ENCODE measurements at places on chromosomes 3 and 15.

DNA sequence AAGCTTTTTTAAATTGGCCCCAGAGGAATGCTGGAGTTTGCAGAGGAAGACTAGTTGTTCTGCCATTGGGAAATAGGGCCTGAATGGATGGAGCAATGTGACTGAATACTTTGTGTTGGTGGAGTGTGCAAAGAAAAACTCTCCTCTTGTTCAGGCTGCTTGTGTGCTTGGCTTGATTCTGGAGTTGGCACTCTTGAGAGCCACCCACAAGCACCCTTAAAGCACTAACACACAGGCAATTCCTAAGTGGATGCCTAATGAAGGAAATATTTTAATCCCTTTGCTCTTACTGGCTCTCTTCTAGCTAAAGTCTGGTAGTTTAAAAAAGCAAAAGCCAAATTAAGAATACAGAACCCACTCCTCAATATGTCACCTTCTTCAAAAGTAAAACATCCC, 304.4 kb upstream of the C2CD4B start:
- no peaks in the 10 kb centered on the region for H3K36me3 ChIP-seq
- H3K4me3 ChIP-seq = no peak overlapping the region
- no peaks in the 10 kb centered on the region for H3K27me3 ChIP-seq

GRCh38 chr15:93780073-93780472, 451.3 kb upstream of the MCTP2 start:
- no peak for DNase-seq
- no peaks in the 10 kb centered on the region for H3K36me3 ChIP-seq
- H3K27me3 ChIP-seq = no peaks in the 10 kb centered on the region
- H3K4me3 ChIP-seq = no peak overlapping the region

- H3K27ac ChIP-seq = no peak overlapping the region
- no peaks in the 10 kb centered on the region for H3K36me3 ChIP-seq
- DNase-seq = no peak
- H3K4me3 ChIP-seq = no peak overlapping the region
- no peaks in the 10 kb centered on the region for H3K4me1 ChIP-seq
Observed at GRCh38 chr3:62134061-62134496, 239.3 kb downstream of the FEZF2 start.

- H3K27me3 ChIP-seq = no peaks in the 10 kb centered on the region
- no peak overlapping the region for H3K4me3 ChIP-seq
- DNase-seq = no peak
- 0 out of 2 replicates have a peak overlapping the region, but pooled peaks have one; percentile 97 for H3K27ac ChIP-seq
- peaks cover 27% of the 10 kb centered on the region for H3K4me1 ChIP-seq
Observed at GRCh38 chr15:45589256-45589655, 2.1 kb downstream of the BLOC1S6 start.

GRCh38 chr3:186255703-186256331, 106.2 kb downstream of the DGKG start:
- H3K27ac ChIP-seq = no peak overlapping the region
- DNase-seq = no peak
- no peaks in the 10 kb centered on the region for H3K27me3 ChIP-seq
- peaks cover 11% of the 10 kb centered on the region for H3K4me1 ChIP-seq
- no peak overlapping the region for H3K4me3 ChIP-seq

DNA sequence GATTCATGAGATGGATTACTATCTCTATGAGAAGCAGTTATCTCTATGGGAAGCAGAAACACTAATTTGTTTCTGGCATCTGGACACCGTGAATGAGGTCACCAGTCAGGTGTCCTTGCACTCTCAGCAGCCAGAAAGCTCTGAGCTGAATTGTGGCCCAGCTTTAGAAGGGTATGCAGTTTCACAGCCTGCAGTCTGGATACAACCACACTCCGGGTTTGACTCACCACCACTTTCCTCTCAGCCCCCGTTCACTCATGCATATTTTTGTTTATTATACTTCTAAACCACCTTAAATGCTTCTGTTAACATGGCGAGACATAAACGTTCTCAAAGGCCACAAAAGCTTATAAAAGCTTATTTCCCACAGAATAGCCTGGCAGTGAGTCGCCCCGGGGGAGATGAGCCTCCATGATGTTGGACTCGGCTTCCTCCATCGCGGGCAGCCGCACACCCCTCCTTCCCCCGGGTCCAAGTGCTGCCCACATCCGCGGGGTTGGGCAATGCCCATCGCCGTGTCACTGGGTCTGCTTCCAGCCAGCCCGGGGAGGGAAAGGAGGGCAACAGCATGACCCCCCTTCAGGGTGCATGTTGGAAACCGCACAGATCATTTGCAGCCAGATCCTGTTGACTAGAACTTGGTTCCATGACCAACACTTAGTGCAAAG, 16.8 kb upstream of the SLC41A3 start:
- H3K27me3 ChIP-seq = no peaks in the 10 kb centered on the region
- peaks cover 17% of the 10 kb centered on the region for H3K4me1 ChIP-seq
- peak; percentile 75 for DNase-seq
- H3K27ac ChIP-seq = no peak overlapping the region

GRCh38 chr3:106345353-106346027, 476.7 kb upstream of the CBLB start:
- peak overlapping the region; percentile 62 for H3K27ac ChIP-seq
- H3K36me3 ChIP-seq = no peaks in the 10 kb centered on the region
- no peak overlapping the region for H3K4me3 ChIP-seq

GRCh38 chr3:27632431-27633223, 89.5 kb downstream of the EOMES start:
- peak overlapping the region; percentile 59 for H3K4me3 ChIP-seq
- DNase-seq = peak; percentile 41
- peaks cover 39% of the 10 kb centered on the region for H3K4me1 ChIP-seq
- H3K36me3 ChIP-seq = no peaks in the 10 kb centered on the region
- H3K27ac ChIP-seq = peak overlapping the region; percentile 73

DNA sequence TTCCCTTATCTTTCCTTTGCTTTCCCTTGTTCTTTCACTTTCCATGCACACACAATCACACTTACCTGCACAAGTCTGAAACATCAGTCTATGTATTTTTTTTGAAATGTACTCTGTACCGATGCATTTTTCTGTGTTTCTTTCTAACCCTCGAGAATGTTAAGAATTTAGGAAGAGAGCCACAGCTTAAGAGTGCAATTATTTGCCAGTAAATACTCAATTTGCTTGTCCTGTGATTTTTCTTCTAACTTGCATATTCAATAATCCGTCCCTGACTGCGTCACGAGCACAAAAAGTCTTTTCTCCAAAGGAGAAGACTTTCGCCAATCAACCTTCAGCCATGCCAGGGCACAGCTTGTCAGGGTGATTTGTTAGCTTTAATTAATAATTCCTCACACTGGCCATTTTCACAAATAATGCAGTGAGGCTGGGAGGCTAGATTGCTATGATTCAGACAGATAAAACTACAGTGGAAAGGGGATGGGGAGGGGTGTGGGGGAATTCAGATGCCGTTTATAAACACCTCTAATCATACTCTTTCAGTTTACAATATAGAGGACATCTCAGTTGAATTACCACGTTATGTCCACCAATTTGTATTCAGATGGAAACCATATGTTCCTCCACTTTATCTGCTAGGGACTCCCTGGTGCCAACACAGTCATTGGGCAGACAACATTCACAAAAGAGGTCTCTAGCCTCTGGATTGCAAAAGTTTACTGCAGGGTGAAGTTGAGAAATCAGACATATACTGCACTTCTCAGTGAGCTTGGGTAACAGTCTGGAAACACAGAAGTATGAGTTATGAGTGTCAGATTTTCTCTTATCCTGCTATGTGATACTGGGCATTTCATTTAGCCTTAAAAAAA, 388.0 kb downstream of the ZBTB20 start:
- peaks cover 5% of the 10 kb centered on the region for H3K4me1 ChIP-seq
- no peak for DNase-seq
- 0 out of 2 replicates have a peak overlapping the region, but pooled peaks have one; percentile 22 for H3K27ac ChIP-seq
- no peaks in the 10 kb centered on the region for H3K36me3 ChIP-seq
- H3K4me3 ChIP-seq = peak overlapping the region; percentile 33
- no peaks in the 10 kb centered on the region for H3K27me3 ChIP-seq

DNA sequence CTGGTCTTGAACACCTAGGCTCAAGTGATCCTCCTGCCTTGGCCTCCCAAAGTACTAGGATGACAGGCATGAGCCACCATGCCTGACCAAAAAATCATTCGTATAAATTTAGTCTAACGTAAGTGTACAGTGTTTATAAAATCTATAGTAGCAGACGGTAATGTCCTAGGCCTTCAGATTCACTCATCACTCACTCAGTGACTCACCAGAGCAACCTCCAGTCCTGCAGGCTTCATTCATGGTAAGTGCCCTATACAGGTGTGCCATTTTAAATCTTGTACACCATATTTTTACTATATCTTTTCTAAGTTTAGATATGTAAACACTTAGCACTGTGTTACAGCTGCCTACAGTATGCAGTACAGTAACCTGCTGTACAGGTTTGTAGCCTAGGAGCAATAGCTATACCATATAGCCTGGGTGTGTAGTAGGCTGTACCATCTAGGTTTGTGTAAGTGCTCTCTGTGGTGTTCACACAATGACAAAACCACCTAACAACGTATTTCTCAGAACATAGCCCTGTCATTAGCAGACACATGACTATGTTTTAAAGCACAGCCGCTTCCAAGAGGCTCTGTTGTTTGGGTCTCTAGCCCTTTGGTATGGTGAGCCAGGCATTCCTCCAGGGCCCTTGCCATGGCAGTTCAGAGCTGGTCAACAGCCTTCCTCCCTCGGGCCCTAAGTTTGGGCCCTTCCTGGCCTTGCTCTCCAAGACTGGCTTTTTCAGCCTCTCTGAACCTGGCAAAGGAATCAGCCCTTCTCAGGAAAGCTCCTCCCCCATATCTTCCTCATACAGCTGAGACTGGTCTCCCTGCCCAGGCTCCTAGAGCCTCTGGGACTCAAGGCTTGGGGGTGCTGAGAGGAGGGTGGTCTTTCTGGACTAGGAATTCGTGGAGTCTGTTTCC, 1.9 kb upstream of the CCDC9B start:
- H3K4me1 ChIP-seq = peaks cover 70% of the 10 kb centered on the region
- peak overlapping the region; percentile 97 for H3K27ac ChIP-seq
- no peak for DNase-seq
- no peak overlapping the region for H3K4me3 ChIP-seq
- H3K27me3 ChIP-seq = no peaks in the 10 kb centered on the region

- no peak overlapping the region for H3K27ac ChIP-seq
- no peaks in the 10 kb centered on the region for H3K27me3 ChIP-seq
- DNase-seq = no peak
- no peaks in the 10 kb centered on the region for H3K36me3 ChIP-seq
Observed at GRCh38 chr3:119555929-119556328, 3.5 kb downstream of the CD80 start.

- H3K4me3 ChIP-seq = peak overlapping the region; percentile 10
- H3K36me3 ChIP-seq = no peaks in the 10 kb centered on the region
- H3K27ac ChIP-seq = peak overlapping the region; percentile 76
- peaks cover 49% of the 10 kb centered on the region for H3K4me1 ChIP-seq
- no peaks in the 10 kb centered on the region for H3K27me3 ChIP-seq
- peak; percentile 54 for DNase-seq
Observed at GRCh38 chr15:101808201-101808600, 3.8 kb upstream of the OR4F15 start.

DNA sequence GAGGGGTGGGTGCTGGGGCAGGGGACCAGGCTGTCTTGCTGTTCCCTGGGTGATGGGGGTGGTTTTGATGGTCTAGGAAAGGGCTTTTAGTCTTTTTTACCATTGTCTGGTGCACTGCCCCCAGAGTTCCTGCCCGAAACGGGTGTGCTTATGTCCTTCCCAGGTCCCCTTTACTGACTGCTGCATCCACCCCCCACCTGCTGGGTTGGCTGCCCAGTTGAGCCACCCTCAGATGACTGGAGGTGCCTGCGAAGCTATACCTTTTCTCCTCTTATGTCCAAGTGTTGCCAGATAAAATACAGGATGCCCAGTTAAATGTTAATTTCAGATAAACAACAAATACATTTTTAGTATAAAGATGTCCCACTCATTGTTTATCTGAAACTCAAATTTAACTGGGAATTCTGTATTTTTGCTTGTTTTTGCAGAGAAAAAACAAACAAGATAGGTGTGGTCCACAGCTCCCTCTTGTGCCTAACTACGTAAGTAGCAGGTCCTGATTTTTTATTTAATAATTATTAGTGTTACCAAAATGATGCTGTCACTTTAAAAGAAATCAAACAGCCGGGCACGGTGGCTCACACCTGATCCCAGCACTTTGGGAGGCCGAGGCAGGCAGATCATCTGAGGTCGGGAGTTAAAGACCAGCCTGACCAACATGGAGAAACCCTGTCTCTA, 6.1 kb upstream of the RPP14 start:
- no peak overlapping the region for H3K4me3 ChIP-seq
- H3K27me3 ChIP-seq = no peaks in the 10 kb centered on the region
- DNase-seq = no peak
- H3K27ac ChIP-seq = no peak overlapping the region
- no peaks in the 10 kb centered on the region for H3K4me1 ChIP-seq

GRCh38 chr15:39363761-39364586, 216.9 kb upstream of the THBS1 start:
- no peak for DNase-seq
- H3K4me3 ChIP-seq = no peak overlapping the region
- H3K36me3 ChIP-seq = no peaks in the 10 kb centered on the region
- peak overlapping the region; percentile 88 for H3K27ac ChIP-seq
- no peaks in the 10 kb centered on the region for H3K27me3 ChIP-seq

Measured in SJSA1 (cell line).